ENCODE measurements at places on chromosomes 4 and X.

DNA sequence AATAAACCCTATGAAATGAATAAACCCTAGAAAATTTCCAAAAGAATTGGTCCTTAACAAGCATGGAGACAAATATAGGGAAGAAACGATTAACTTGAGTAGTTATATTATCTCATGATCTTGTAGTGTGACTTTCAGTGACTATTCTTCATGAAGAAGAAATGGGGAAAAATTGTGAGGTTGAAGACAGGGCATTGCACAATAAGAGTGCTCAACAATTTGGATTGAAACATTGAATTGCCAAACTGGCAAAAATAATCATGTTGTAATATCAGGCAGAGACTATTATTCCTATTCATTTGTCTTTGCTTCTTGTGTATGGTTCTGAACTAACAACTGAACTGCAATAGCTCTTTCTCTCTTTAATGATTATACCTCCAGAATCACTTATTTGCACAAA, 605.1 kb downstream of the PCDH7 start:
- no peak for DNase-seq

DNA sequence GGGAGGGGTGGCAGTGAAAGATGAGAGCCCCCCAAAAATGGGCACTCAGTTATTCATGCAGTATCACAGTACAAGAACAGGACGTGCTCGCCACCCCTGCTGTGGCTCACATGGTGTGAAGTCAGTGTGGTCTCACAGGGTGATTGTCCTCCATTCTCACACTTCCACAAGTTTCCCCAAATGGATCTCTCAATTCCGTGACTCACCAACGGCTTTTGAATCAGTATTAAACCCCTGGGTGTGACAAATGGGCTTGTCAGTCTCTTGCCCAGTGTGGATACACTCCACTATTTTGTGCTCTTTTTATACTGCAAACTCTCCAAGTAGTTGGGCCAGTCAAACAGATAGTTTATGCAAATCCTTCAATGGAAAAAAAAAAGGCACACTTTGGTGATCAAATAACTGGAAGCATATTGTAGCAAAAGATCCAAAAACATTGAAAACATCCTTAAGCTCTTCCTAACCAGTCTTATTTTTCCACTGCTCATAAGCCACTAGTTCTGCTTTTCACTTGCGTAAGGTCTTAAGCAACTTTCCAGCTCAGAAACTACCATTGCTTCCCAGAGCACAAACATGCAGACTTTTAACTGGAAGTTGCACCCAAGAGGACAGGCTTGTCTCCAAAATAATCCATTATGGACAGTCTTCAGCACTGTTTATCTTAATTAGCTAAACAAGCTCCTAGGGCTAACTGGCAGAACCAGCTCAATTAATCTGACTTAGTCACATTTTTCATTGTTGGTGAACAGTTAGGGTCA, 365.7 kb downstream of the PPP3CA start:
- DNase-seq: no peak

- DNase-seq: no peak
Measured at GRCh38 chr4:41038304-41038703, 176.0 kb downstream of the APBB2 start.

- no peak for DNase-seq
Measured at GRCh38 chr4:182555997-182556418, 312.8 kb downstream of the TENM3 start.

DNA sequence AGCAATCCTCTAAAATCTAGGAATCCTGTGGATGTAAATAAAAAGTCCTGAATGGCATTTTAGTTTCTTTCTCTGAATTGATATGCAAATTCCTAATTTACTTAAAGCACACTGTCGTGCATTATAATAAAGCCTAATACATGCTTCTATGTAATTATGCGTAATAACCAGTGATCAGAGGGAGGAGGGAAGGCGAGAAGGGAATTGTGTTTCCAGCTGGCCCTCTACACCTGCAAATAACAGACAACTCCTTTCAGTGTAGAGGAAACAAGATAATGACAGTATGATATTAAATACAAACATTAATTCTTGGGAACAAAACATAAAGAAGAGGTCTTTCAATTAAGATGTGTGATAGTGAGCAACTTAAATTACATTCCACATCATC, 419.6 kb upstream of the LCORL start:
- no peak for DNase-seq

DNA sequence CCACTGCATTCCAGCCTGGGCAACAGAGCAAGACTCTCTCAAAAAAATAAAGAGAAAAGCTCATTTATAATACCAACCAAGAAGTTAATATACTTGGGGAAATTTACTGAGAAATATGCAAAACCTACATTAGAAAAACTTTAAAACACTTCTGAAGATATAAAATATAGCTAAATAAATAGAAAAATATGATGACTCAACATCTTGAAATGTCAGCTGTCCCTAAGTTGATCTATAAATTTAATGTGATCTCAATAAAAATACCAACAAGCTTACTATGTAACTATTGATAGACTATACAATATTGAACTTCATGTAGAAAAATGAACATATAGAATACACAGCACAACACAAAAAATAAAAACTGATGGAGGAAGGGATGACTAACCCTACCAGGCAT, 87.5 kb upstream of the INTU start:
- no peak for DNase-seq

DNA sequence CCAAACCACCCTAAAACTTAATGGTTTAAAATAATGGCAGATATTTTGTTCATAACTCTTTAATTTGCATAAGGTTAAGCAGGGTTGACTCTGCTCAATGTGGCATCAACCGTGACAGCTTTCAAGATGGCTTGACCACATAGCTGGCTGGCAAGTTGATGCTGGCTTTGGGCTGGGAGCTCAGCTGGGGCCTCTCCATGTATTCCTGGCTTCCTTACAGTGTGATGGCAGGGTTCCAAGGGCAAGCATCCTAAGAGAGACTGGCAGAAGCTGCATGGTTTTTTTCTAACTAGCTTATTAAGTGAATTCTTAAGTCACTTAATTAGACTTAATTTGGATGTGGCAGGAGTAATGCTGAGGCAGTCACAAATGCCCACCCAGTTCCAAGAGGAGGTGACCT, 4.5 kb downstream of the RP2 start:
- DNase-seq: no peak
